ENCODE measurements at places on chromosomes 5 and 9.
A peak's percentile ranks its signal among the peaks of the same experiment; 100 is the strongest.

GRCh38 chr5:177003649-177004048, 2.9 kb downstream of the UIMC1 start:
- no peak for DNase-seq

GRCh38 chr5:115418788-115419187, 122.3 kb upstream of the CCDC112 start:
- no peak for DNase-seq

GRCh38 chr9:81753436-81753835, 64.1 kb upstream of the TLE1 start:
- no peak for DNase-seq

DNA sequence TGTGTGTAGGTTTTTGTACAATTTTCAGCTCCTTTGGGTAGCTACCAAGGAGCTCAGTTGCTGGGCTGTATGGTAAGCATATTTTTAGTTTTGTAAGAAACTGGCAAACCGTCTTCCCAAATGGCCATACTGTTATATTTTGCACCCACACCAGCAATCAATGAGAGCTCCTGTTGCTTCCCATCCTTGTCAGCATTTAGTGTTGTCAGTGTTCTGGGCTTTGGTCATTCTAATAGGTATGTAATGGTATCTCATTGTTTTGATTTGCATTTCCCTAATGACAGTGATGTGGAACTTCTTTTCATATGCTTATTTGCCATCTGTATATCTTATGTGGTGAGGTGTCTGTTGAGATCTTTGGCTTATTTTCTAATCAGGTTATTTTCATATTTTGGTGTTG, 320.1 kb downstream of the MLLT3 start:
- no peak for DNase-seq

GRCh38 chr5:132389585-132390286, 20.2 kb downstream of the SLC22A5 start:
- DNase-seq, result peak; percentile 98

- DNase-seq, result no peak
Observed at GRCh38 chr9:93298498-93299417, 114.8 kb downstream of the WNK2 start.
